ENCODE measurements at places on chromosomes 11 and 22.
A peak's percentile ranks its signal among the peaks of the same experiment; 100 is the strongest.

DNA sequence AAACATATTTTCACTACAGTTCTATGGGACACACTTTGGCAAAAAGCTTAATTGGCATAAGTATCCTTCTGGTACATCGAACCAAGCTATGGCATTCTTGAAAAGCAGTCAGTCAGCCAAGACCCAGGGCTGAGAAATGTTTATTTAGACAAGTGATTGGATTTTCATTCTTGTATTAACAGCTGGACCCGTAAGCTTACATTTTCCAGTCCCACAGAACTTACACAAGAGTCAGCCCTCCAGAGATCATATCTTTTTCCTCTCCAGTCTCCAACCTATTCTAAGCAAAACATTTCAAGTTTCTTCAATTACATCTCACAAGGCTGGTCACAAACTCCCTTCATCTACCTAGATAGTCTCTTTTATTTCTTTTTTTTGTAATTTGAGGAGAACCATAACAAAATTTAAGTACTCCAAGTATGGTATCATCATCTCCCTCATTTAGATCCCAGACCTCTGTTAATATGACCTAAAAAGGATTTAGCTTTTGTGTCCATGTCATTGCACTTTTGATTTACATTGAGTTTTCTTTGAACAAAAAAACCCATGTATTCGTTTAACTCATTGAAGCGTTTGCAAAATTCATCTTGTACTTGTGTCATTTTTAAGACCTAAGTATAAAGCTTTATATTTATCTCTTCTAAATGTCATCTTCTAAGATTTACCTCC lies 67.9 kb upstream of the GRK3 start:
- no peak for DNase-seq

DNA sequence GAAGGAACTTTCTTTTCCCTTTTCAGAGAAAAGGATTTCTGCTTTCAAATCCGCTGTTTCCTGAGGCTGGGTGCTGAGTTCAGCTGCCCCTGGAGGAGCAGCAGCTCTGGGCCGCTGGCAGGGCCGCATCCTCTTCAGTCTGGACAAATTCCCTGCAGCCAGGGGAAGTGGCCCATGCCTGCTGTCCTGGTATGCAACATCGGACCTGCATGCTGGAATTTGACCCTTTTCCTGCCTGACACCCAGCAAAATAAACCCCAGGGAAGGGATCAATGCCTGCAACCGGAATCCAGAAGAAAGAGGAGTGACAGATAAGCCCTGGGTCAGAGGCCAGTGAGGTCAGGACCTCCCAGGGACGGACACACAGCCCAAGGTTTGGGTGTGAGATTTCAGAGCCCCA lies 54.1 kb upstream of the LINC01488 start:
- DNase-seq: no peak

DNA sequence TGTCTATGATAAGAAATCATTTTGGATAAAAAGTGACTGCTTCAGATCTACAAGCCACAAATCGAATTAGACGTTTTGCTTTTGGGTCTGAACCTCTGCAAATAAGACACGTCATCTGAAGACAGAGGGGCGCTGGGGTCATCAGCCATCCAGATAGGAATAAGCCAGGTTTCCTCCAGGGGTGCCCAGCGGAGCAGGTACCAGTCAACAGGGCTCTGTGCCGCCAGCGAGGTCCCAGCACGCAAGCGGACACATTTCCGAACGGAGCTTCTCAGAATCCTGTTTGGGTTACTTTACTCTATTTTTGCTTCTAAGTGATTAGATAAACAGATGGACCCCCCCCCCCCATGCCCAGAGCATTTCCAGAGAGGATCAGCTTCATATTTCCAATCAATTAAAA lies 873.8 kb downstream of the BRD1 start:
- DNase-seq: no peak

DNA sequence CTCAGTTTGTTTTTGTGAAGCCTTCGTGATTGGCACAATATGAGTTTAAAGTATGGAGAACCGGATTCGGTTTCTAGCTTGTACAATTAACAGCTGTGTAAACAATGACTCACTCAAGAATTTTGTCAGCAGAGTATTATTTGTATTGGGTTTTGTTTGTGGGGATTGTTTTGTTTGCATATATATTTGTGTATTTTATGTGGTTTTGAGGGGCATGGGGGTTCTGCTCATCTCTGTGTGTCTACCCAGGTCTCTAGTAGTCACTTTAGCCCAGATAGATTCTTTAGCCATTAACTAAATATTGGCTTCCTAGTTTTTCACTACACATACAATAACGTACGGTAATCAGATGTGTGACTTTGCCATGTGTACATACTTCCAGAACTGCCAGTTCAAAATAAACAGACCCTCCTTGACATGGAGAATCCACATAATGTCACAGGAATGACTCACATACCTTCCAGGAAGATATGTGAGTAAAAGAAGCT lies 7.5 kb upstream of the MS4A7 start:
- DNase-seq: no peak

- peak; percentile 14 for DNase-seq
These were observed 40.4 kb upstream of the AKIP1 start for GRCh38 chr11:8870411-8871170.

DNA sequence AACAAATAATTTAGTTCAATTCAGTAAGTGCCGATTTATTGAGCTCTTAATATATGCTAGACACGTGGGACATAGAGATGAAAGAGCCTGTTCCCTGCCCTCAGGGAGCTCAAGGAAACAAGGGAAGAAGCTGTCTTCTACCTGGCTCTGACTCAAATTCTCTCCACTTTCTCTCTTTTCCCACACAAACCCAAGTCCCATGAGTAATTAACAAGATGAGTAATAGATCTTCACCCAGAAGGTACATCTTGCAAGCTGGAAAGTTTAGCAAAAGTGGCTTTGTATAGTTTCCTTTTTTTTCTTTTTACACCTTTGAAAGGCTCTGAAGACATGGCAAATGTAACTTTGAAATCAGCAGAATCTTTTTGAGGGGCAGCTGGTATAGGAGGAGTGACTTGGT lies 48.2 kb upstream of the CHST1 start:
- DNase-seq: no peak

GRCh38 chr11:92245700-92246271 lies 21.2 kb downstream of the FAT3 start:
- DNase-seq: no peak

DNA sequence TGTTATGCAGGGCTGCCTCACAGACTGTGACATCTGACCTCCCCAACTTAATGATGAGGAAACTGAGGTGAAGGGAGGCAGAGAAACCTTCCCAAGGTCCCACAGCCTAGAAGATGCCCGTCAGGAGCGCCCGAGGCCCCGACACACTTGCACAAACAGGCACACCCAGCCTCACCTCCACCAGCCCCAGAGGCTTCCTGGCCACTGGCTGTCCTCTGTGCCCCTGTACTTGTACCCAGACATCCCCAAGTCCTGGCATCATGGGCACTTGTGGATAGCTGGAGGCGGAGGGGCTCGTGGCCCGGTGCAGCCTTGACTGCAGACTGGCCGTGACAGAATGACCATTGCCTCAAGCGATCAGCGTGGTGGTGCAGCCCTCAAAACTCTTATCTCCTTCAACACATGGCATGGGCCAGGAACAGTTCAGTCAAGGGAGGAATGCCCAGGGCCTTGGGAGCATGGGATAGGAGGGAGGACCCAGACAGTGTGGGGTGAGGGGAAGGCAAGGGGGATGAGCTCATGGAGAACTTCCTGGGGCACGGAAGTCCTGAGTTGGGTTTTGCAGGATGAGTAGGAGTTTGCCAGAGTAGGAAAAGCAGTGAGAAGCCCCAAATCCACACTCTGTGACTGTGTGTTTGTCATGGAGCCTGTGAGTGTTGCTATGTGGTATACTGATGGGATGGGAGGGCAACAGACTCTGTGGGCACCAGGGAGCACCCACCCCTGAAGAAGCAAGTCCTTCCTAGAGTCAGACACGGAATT lies 25.8 kb upstream of the PPARA start:
- DNase-seq: no peak

DNA sequence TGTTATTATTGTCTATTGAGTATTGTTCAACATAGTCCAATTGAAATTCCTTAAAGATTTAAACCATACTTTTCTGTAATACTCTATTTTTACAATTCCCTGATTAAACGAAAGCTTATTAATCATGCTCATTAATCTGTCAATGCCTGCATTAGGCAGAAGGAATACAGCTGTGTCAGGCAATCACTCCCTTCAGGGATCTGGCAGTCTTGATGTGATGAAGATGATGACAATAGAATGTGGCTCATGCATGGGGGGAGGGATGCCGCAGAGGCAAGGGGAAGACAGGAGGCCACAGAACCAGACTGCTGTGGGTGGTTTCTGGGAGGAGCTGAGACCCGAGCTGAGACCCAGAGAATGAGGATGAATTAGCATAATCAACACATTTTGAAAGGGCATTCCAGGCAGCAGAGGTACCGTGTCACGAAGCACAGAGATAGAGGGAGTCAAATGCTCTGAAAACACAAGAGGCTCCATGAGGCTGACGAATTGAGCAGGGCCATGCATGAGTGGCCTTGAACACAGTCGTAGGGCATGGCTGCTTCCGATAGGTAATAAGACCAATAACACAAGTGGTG lies 1075.5 kb downstream of the OPCML start:
- DNase-seq: no peak

DNA sequence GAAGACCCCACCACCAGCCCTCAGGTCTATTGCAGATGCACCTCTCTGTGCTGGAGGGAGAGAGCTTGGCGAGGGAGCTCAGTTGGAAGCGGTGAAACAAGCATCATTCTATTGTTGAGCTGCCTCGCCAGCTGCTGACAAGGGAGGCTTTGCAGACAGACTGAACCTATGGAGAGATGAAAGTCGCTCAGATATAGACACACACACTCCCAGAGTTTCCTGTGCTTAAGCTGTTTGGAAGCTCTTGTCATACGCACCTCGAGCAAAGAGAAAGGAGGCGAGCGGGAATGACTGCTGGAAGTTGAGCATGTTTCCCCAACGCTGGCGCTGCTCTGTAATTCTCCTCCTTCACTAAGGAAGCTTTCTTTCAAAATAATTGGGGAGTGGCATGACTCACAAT lies 126.1 kb downstream of the TRIM29 start:
- DNase-seq: no peak

DNA sequence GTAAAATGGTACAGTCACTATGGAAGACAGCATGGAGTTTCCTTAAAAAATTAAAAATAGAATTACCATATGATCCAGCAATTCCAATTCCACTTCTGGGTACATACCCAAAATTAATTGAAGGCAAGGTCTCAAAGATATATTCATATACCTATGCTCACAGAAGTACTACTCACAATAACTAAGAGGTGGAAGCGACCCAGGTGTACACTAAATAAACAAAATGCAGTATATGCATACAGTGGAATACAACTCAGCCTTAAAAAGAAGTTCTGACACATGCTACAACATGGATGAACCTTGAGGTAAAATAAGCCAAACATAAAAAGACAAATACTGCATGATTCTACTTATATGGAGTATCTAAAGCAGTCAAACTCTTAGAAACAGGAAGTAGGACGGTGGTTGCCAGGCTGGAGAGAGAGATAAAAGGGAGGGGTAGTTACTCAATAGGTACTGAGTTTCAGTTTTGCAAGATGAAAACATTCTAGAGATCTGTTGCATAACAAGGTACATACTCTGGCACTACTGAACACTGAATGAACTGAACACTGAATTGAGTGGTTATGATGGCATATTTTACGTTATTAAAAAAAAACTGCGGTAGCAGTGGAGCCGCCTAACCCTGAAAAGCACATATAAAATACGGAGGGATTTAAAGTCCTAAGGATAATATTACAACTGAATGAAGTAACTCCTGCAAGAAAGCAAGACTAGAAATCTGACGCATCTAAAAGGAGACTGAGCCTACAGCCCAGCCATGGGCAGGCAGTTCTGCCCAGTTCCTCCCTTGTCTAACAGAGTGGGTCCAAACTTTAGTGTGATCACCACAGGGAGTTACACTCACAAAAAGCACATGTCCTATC lies 12.8 kb downstream of the DGCR2 start:
- DNase-seq: peak; percentile 27

DNA sequence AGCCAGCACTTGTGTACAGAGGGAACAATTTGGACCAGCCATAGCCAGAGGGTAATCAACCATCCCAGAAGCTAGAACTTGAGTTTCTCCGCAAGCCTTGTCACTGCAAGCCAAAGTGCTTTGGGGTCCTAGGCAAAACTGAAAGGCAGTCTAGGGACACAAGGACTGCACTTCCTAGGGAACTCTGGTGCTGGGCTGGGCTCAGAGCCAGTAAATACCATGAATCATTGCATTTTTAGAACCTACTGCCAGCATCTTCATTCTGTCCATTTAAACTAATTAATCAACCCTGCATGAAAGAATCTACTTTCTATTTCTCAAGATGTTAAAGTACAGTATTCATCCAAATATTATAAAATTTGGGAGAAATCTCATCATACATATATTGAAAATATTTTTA lies 20.0 kb downstream of the PATE3 start:
- no peak for DNase-seq

GRCh38 chr11:27161071-27161470 lies 120.5 kb downstream of the BBOX1 start:
- no peak for DNase-seq

DNA sequence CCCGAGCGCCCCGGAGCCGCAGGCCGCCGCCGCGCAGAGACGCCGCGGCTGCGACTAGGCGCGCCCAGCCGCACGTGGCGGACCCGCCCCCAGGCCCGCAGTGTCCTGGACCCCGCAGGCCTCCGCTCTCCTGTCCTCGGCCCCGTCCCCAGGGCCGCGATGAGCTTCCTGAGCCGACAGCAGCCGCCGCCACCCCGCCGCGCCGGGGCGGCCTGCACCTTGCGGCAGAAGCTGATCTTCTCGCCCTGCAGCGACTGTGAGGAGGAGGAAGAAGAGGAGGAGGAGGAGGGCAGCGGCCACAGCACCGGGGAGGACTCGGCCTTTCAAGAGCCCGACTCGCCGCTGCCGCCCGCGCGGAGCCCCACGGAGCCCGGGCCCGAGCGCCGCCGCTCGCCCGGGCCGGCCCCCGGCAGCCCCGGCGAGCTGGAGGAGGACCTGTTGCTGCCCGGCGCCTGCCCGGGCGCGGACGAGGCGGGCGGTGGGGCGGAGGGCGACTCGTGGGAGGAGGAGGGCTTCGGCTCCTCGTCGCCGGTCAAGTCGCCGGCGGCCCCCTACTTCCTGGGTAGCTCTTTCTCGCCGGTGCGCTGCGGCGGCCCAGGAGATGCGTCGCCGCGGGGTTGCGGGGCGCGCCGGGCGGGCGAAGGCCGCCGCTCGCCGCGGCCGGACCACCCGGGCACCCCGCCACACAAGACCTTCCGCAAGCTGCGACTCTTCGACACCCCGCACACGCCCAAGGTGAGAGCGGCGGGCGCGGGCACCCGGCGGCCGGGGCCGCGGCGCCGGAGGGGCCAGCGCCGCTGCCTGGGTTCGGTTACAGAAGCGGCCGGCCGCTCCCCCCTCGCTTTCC lies 528 bp downstream of the WEE1 start:
- DNase-seq: no peak
